ENCODE measurements at places on chromosomes 6 and 20.
A peak's percentile ranks its signal among the peaks of the same experiment; 100 is the strongest.

DNA sequence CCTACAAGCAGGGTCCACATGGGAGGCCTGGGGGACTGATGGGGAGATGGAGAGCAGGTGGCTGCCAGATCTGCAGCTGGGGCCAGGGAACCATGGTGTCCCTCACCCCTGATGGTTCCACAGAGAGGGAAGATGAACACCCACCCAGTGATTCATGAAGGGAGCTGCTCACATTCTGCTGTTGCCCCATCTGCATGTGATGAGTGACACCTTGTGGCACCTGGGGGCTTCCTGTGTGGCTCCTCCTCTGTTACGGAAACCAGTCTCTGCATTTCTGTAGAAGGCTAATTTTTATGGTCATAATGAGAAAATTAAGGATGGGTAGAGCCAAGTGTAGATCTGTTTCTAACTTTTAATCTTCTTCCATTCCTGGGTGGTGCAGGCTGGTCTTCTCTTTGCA lies 217.1 kb downstream of the SMOC2 start:
- no peak for DNase-seq

GRCh38 chr6:32397252-32397920 lies 9.6 kb downstream of the BTNL2 start:
- no peak for DNase-seq

DNA sequence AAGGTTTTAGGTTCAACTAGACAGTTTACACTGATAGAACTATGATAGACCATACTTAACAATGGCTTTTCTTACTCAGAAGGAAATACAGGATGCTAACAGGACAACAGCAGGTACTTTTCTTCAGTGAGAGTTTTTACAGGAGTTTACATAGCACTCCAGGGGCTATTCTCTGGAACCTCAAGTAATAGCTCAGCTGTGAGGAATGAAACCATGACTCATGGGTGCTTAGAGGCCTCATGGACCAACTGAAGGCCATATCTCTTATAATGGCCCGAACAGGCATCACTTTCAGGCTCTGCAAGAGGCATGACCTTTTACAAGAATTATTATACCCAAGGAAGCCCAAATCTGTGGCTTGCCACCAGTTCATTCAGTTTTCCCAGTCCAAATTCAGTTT lies 31.8 kb downstream of the TREML1 start:
- no peak for DNase-seq

DNA sequence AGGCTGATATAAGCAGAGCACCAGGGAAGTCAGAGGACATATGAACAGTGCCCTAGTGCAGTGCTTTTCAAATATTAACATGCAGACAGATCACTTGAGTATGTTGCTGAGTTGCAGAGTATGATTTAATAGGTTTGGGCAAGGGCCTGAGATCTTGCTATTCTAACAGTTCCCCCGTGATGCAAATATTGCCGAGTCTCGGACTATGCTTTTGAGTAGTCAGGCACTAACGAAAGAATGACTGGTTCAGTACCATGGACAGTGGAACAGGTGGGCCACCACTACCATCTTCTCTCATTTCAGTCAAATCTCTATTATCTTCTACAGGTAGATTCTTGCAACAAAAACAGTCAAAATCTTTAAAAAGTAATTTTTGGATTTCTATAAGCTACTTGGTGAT lies 3.7 kb upstream of the TMEM200A start:
- no peak for DNase-seq

- DNase-seq = no peak
These were observed 155.2 kb upstream of the INSM1 start for GRCh38 chr20:20212675-20213096.

DNA sequence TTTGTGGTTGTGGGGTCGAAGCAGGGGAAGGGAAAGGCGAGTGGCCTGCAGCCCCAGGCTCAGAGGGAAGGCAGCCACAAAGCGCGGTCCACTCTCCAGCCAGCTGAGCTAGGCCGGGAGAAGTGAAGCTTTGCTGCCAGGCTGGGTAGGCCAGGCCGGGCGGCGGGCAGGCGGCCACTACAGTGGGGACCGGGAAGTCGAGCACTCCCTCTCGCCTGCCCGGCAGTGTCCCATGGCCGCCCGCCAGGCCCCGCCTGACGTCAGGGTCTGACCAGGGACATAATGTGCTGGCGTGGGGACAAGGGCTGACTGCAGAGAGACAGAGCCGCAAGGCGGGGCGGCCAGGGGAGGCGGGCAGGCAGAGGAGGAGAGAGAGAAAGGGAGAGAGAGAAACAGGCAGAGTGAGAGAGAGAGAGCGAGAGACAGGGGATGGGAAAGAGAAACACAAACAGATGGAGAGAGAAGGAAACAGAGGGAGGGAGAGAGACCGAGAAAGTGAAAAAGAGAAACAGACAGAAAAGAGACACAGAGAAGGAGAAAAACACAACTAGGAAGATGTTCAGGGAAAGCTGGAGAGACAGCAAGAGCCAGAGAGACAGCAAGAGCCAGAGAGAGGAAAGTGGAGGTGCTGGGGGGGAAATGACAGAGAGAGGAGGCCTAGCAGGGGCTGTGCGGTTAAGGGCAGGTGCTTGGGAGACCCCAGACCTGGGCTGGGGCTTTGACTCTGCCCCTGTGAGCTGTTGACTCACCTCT lies 94.5 kb upstream of the PTPN1 start:
- peak; percentile 89 for DNase-seq

Data from cortex of kidney (tissue), 1 donor.